Hypothalamus (tissue), 51 donors: ENCODE measurements at places on chromosomes 1 and 21.

DNA sequence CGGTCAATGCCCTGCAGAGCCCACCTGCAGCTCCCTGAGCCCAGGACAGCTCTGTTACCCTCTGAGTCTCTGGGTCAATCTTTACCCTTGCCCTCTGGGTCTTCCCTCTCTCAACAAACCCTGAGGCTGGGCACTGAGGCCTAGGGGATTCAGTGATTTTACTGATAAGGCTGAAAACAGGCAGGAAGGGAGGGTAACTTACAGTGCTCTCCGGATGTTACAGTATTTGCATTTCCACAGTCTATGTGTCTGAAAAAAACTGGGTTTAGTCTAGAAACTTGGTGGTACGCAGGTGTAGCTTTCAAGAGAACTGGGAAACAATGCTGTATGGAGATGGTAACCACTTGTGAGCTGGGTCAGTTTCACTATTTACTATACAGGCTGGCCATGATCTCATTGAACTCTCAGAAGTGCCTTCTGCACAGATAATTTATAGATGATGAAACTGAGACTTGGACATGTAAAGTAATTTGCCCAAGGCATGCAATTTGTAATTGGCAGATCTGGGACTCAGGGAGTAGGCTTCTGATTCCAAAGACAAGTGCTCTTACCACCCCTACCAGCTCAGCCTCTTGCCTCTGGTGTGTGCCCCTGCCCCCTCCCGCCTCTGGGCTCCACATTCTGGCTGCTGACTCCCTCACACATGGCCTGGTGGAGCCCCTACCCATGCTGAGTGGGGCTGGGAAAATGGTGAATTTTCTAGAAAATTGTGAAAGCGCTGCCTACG, 48.8 kb downstream of the TENT5C start:
- no peak for DNase-seq

DNA sequence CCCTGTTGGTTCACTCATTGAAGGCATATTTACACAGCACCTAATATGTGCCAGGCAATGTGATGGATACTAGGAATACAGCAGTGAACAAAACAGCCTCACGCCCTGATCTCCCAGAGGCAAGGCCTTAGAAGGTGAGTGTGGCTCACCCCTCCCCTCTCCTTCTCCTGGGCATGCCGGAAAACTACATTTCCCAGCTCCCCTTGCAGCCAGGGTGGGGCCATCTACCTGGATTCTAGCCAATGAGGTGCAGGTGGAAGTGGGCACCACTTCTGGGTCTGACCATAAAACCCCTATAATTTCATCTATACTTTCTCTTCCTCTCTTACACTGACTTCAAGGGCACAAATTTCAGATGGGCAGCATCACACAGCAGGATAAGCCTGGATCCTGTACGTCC, 63.8 kb downstream of the FBXO2 start:
- no peak for DNase-seq

DNA sequence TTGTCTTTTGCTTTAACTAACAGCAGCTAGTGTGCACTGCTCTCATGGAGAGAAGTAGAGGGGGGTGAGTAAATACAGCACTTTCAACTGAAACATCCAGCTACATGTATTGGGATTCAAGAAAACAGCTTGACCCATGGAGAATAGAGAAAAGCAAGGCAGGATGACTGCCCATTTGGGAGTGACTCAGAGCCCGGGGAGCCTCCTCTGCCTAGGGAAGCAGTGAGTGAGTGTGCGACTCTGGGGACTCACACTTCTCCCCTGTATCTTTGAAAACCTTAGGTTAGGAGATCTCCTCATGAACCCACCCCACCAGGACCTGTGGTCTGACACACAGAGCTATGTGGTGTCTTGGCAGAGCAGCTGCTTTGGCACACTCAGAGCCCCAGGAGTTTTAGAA, 82.0 kb upstream of the PTGFR start:
- DNase-seq = no peak

DNA sequence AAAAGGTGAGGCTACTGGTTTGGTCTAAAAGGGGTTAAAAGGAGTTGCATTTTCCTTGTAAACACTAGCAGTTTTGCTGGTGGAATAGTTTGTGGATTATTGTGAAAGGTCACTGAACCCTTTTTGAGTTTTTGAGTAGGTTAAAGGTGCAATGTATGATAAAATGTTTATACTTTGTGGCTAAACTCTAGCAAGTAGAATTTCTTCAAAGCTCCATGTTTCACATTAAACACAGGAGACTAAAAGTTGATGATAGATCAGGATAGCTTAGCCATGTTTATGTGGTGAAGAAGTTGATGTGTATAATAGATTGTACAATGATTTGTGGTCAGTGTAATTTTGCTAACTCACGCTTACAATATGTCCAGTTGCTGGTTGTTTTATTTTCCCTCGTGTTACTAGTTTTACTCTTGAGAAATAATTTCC, 13.1 kb downstream of the ZNF326 start:
- no peak for DNase-seq

- no peak for DNase-seq
These were observed 27.6 kb downstream of the TENT5C start for GRCh38 chr1:117633423-117633822.

DNA sequence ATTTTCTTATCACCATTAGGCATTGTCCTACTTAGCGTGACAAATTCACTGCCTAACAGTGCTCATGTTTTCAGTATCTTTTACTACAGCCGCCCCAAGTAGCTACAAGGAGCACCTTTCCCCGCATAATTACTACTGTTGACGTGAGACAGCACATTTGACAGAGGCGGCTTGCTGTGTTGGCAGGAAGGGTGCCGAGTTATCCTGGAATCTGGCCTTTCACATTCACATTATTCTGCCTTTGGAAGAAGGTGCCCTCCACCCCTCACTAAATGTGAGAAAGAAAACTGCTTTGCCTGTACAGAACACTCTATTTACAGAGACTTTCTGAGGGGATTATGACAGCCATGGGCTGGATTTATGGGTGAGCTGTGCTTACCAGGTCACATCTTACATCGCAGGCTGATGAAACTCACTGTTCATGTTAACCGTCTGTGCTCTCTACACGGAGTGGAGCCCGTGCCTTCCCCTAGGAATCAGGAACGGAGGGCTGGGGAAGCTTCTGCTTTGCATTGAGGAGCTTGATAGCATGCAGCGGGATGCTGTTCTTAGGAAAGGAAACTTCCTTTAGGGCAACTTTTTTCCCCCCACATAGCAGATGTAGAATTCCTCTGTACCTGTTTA, 148.0 kb upstream of the ZRANB2 start:
- DNase-seq = no peak

DNA sequence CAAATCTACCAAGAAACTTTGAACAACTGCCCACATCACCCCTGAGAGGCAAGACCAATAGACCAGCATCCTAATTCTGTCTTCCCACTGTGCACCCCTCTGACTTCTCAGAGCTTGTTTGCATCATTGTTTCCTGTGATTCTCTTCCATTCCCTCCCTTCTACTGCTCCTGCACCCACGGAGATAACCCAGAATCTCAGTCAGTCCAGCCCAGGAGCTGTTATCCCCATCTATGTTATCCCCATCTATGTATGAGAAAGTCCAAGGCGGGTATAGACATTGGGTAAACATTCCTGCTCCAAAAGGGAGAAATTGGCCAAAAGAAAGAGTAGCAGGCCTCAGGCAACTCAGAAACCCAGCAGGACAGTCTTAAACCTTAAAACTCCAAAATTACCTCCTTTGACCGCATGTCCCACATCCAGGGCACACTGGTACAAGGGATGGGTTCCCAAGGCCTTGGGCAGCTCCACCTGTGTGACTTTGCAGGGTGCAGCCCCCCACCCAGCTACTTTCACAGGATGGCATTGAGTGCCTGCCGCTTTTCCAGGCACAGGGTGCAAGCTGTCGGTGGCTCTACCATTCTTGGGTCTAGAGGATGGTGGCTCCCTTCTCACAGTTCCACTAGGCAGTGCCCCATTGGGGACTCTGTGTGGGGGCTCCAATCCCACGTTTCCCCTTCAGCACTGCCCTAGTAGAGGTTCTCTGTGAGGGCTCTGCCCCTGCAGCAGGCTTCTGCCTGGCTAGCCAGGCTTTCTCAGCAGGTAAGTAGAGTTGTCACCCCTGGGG, 414.8 kb downstream of the NPHP4 start:
- DNase-seq = no peak

DNA sequence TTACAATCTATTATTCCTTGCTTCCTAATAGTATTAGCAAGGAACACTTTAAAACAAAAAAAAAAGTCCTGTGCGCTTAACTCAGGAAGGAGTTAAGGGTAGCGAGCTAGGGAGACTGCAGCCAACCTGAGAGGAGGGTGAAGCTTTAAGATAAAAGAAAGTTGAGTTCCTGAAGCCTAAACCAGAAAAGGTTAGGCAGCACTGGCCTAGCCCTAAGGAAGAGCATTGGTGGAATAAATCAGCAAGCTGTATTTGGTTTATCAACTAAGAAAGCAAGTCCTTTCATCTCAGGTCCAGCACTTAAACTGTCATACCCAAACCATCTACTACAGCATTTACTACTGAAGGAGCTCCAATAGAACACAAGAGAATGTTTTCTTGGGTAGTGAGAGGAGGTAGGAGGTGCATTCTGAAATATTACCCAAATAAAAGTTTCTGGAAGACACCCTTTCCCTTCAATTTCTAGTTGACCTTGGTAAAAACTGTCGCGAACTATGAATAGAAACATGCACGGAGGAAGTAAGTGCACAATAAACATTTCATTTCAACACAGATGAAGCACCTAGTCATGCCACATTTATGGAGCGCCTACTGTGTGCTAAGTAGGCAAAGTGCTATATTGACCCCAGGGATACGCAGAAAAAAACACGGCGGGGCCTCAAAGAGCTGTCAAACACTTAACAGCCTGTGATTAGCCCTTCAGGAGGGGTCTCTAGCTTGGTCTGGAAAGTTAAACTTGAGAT, 1.3 kb downstream of the GLRX2 start:
- DNase-seq = no peak

GRCh38 chr1:207500306-207500705, 4.3 kb downstream of the CR1 start:
- DNase-seq = no peak

DNA sequence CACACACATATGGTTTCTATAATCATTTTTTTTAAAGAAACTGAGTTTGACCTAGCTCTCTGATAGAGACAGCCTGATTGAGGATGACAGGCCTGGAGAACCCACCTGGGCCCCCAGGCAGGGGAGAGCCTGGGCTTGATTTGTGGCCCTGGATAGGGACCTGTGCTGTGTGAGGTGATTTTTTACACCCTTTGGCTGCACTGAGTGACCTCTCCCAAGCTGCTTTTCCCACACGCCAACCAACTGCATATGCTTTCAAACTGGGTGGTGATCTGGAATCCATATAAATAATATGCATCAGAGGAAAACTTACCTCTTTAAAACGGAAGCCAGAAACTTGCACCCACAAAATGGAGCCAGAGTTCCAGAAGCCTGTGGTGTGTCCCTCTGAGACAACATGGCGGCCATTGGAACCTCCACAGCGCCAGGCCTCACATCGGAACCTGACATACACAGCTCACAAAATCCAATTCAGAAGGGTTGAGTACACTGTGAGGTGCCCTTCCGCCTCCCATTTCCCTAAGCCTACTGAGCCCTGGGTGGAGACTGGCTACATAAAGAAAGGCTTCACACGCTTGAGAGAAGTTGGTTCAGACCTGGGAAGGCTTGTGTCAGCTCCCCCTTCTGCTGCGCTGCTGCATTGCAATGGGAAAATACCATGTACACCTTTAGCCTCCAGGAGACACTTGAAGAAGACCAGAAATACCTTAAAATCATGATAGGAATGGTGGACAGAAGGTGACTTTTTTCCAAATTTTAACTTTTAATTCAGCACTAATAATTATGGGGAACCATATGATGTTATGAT, 160.7 kb downstream of the HHIPL2 start:
- no peak for DNase-seq

- no peak for DNase-seq
These were observed 4.6 kb downstream of the CA6 start for GRCh38 chr1:8950309-8950708.

DNA sequence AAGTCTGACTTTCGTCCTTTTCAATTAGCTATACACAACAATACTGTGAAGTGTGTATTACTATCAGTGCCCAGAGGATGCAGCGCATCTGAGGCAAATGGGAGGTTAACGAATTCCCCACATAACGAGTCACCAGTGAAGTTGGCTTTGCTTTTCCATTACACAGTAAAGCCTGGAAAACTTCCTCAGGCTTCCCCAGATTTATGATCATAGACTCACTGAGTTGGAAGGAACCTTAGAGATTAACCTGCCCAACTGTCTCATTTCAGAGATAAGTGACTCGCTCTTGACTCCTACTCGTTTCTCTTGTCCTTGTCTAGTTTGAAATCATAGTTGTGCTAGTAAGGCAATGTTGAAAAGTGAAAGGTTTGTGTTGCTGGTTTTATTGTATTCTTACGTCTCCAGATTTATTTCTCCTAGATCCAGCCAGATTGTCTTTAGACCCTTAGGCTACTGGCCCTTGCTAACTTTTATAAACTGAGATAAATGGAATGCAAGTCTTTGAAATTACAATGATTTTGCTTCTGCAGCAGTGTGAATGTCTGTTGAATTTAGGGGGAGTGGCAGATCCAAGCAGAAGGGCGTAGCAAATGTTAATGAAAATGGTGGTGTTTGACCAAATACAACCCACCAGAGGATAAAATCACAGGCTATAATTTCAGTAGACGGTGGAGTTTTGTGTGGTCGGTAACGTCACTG, 17.3 kb downstream of the S1PR1 start:
- DNase-seq = no peak

DNA sequence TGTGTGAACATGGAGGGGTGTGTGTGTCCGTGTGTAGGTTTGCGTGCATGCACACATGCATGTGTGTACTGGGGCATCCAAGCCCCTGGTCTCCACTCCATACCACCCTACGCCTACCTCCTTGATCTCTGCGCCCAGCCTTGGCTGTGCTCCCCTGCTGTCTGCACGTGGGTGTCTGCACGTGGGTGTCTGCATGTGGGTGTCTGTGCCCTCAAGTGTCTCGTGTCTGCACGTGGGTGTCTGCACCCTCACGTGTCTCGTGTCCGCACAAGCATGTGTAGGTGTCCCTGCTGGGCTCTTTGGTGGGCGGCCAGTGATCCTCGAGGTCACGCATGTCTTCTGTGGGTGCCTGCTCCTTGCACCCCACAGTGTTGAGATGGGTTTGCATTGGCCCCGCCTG, 21.1 kb downstream of the RNF223 start:
- no peak for DNase-seq

DNA sequence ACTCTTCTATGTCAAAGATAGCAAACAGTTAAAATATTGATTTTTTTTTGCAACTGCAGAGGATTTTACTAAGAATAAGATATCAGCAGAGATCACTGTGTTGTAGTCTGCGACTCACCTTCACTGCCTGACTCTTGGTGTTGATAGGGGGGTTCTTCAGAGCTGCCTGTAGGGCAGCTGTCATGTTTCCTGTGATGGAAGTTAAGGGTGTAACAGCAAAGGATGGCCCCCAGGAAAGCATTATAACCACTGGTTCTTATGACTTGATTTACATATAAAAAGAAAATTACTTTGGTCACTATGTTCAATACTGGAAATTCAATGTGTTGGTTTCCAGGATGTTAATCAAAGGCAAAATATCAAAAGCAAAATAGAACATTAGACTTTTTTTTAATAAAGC, 2.6 kb downstream of the ARPC5 start:
- no peak for DNase-seq

GRCh38 chr1:90704817-90705216, 12.3 kb downstream of the BARHL2 start:
- no peak for DNase-seq

GRCh38 chr21:42330380-42331371, 15.5 kb upstream of the TFF3 start:
- DNase-seq = no peak

GRCh38 chr1:182910143-182910542, 42.8 kb downstream of the SHCBP1L start:
- DNase-seq = no peak
